ENCODE measurements at places on chromosomes 7 and 10. TPM values are rescaled to one million over a fixed set of nuclear protein-coding genes. Genes with fewer than 3 reads are reported as not detected.
A peak's percentile ranks its signal among the peaks of the same experiment; 100 is the strongest.

Gene ZNF746
- total RNA-seq: 31.6 TPM

Gene TMEM139
- 1.5 TPM for total RNA-seq

DNA sequence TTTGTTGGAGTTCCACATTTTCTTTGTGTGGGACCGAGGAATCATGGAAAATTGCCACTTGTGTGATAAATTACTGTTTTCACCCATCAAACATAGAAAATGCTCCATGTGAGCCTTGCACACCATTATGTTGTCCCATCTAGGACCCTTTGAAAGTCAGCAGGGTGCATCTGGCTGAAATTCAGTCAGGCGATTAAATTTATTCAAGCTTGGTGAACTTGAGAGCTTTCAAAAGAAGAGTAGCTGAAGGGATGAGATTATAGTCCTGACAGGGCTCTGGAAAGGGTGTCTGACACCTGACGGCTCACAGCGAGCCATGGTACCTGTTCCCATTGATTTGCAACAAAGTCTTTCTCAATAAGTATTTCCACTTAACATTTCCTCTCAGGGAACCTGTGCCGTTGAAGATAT, 399.7 kb upstream of the ETV1 start:
- no peak for DNase-seq

Gene ANKRD61
- total RNA-seq: not detected

DNA sequence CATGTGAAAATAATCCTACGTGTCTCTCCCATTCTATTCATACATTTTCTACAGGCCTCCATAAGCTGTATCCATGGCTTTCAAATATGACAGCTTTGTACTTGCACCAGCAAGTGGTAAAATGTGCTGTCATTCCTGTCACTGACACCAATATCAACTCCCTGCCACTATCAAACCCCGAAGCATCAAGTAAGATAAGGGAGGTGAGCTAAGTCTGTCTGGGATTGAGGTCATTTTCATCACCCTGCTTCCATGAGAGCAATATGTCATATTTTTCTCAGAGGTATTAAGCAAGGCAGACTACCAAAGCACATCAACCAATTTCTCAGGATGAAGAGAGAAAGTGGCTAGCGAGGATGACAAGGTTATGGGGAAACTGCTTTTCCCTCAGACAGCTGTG, 11.1 kb downstream of the GPR22 start:
- DNase-seq: peak; percentile 20

- no peak for DNase-seq
Measured at GRCh38 chr7:102261451-102261850, 25.2 kb upstream of the SH2B2 start.

- DNase-seq: no peak
Measured at GRCh38 chr7:36904802-36905201, 180.5 kb upstream of the AOAH start.

DNA sequence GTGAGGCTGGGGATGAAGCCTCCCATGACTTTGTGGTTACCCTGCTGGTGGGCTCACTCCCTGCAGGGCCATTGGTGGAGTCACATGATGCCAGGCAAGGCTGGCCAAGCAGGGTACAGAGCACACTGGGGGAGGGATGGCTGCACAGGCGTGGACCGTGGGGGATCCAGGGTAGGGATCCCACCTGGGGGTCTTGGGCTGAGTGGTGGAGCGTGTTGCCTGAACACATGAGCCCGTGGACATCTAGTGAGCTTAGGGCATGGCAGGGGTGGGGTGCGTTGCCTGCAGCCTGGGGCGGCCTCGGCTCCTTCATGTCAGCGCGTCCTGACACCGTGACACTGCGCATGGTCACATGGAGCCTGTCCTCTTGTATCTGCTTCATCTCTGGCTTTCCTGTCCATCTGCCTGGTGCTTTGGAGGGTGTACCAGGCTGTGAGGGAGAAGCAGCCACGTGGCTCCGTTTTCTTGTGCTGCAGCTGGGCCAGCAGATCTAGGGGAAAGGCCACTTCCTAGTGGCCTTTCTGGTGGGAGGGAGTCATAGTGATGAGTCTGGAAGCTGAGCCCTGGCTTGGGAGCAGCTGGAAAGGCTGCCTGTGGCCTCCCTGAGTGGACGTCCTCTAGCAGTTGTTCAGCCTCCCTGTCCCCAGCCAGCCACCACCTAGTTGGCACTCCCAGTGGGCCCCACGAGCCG, 96.2 kb downstream of the LHPP start:
- DNase-seq: no peak

GRCh38 chr10:3402187-3402751, 229.7 kb upstream of the PITRM1 start:
- no peak for DNase-seq

DNA sequence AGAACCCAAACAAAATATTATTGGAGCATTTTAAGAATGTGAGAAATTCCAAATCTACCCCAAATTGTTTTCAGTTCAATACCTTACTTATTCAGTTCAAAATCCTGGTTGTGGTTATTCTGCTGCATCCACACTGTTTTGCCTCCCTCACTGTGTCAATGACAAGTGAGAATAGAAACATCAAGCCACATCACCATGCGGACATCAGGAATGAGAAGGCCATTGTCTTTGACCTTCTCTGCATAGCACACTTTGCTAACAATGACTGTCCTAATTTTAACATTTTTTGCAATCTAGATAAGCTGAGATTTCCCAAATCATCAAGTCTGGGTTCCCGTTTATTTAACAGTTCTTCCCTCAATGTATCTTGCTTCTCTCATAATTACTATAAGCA, 93.7 kb downstream of the ELAPOR2 start:
- no peak for DNase-seq

DNA sequence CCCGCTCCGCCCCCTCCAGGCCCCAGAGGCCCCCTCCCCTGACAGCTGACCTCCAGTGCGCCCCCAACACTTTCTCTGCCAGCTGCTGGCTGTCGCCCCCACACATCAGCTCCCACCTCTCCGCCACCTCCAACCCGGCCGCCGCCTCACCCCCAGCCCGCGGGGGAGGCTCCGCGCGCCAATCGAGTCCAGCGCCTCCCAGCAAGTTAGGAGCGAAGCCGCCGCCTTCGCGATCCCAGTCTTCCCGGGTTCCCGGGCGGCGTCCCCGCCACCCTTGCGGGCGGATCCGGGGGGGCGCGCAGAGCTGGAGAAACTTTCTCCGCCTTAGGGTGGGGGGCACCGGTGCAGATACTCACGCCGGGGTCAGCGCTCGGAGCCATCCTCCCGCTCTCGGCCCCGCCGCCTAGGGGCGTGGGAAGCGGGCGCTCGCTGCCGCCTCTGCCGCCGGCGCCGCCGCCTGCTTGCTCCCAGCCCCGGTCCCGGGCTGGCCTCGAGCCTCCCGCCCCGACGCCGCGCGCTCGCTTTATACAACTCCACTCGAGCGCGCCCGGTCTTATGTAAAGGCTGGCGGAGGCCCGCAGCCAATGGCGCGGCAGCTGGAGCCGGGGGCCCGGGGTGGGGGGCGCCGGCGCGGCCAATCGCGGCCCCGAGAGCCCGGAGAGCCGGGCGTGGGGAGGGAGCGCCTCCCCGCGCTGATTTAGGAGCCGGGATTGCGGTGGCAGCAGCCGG, at the start of gene CRTAC1:
TSS of gene CRTAC1 (minus strand) at position 529 of the 729 bp plus-strand sequence. CDS start at position 380, 149 bp downstream.
- no peak for DNase-seq

GRCh38 chr7:15430911-15431310, 130.9 kb downstream of the AGMO start:
- no peak for DNase-seq

Gene ERVW-1
- total RNA-seq: not detected

Gene HOXA4
- total RNA-seq: not detected

- DNase-seq: no peak
Measured at GRCh38 chr7:98084631-98085030, 22.0 kb upstream of the LMTK2 start.

Gene PDE6C
- total RNA-seq: not detected

GRCh38 chr7:70460562-70460961, 671.4 kb upstream of the GALNT17 start:
- no peak for DNase-seq

Gene RADIL
- 8.6 TPM for total RNA-seq

DNA sequence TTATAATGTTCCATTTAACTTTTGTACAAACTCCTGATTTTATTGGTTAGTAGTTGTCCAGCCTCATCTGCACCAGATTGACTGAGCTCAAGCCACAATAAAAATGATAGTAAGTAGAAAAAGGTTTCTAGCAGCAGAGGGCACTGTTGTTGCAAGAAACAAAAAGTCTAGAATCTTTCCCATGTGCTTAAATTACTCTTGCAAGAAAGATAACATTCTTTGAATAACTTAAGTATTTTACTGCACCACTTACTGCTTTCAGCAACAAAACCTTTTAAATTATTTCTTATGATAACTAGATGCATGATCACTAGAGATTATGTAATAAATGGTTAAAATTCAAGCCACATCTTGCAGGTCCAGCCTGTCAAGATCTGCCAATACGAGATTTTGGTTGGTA, 27.0 kb downstream of the LMOD2 start:
- peak; percentile 39 for DNase-seq

- no peak for DNase-seq
Measured at GRCh38 chr10:77530011-77530410, 107.6 kb downstream of the KCNMA1 start.

GRCh38 chr10:28774051-28774995, 97.0 kb downstream of the BAMBI start:
- DNase-seq: no peak

DNA sequence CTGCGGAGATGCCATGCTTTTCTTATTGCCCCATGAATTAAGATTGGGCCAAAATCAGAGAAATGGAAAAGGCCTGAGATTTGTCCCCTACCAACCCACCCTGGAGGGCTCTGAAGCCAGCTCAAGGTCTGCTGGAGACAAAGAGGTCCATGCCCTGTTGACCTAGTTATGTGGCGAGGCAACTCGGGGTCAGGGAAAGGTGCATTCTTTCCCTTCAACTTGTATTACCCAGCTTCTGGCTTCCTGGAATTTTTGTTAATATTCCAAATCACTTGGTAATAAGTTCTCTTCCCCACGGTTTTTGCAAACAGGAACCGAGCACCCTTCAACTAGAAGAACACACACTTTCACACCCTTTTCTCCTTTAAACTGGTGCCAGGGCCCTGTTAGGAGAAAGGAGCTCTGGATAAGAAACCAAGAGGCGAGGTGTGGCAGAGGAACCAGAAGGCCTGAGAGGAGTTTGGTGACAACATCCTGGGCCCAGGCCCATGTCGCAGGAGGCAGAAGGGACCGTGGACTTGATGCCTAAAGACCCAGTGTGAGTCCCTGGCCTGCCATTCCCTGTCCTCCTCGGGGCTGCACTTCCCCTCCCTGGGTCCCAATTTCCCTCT, 12.5 kb upstream of the SFRP5 start:
- no peak for DNase-seq

DNA sequence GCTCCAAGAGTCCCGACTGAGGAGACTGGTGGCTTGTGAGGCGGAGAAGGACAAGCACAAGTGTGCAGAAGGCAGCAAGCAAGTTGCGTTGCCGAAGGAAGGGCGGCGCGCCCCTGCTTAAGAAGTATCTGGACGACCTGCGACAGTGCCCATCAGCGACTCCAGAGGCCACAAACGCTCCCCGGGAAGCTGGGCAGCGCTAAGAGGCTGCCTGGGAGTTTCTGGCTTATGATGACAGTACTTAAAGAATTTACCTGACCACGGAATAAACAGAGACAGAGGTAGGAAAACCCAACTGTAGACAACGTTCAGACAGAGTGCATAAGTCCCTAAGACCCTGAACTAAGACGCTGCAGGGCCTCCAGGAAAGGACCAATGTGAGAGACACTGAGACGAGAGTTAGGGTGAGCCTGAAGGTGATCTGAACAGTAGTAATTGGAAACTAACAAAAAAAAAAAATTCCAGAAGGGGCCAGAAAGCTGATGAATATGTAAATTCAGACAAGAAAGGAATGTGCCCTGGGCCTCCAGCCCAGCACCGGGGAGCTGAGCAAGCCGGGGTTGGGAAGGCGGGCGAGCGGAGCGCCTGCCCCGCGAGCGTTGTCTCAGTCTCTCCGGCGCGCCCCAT, 1.0 kb downstream of the OSBPL3 start:
- DNase-seq: no peak

Gene CAMK2B
- total RNA-seq: not detected

- no peak for DNase-seq
Measured at GRCh38 chr7:44217223-44217714, 16.5 kb downstream of the YKT6 start.

DNA sequence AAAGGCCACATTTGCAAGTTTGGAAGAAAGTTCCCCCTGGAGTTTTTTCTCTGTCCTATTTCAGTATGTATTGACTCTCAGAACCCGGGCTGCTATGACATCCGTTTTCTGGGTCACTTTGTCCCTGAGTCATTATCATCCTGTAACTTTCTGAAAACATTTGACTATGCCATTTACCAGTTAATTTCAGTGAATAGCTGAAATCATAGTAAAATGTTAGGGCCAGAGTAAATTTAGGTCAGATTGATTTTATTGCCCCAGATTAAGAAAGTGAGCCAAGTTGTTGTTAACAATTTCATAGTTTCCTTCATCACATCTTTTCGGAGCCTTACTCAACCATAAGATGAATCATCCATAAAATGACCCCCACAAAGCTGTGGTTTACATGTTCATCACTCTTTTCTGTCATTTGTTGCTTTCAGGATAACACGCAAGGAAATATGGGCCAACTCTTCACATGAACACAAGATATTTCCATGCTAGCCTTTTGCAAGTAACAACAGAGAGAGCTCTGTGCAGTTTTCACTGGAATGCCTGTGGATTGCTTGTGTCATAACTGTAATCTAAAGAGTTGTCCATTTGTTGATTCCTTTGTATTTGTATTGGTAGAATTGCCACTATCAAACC, 3.9 kb upstream of the MACC1 start:
- peak; percentile 30 for DNase-seq

DNA sequence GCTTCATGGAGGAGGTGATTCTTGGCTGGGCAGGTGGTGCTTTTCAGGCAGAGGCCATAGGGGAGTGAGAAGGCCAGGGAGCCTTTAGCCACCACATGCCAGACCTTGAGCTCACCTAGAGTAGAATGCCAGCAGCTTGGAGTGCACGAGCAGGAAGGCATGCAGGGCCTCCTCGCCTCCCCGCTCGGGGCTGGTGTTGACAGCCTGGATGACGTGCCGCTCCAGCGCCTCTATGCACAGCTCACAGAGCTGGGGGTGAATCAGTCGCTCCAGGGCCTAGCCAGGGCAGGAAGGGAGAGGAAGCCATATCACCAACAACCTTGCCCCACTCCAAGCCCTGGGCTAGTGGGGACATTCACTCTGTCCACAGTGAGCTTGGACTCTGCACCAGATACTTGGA, 15.7 kb downstream of the HPS1 start:
- DNase-seq: no peak

GRCh38 chr10:98664329-98665042, 217.8 kb upstream of the HPS1 start:
- DNase-seq: peak; percentile 58
